Activated CD8-positive, alpha-beta memory T cell treated with anti-CD3 and anti-CD28 coated beads for 24 hours (primary cell): ENCODE measurements at places on chromosomes 3 and 15.

DNA sequence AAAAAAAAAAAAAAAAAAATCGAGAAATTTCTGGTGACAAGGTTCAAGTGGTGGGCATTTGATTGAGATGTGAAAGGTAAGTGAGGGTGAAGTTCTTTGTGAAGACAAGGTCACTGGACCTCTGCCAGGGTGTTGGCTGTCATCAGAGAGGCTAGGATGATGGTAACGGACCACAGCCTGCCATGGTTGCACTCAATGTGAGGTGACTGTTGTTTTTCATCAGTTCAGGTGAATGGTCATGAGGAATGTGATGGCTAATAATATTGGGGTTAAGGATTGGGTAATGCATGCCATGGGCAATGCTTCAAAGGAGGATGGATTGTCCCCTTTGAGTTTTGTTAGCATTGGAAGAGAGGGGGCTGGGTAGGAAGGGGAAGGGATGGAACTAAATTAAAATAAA lies 4.3 kb upstream of the ALPK3 start:
- DNase-seq: no peak

GRCh38 chr15:85011160-85011571 lies 29.5 kb downstream of the PDE8A start:
- no peak for DNase-seq

GRCh38 chr3:57583544-57583943 lies 13.6 kb downstream of the ARF4 start:
- no peak for DNase-seq

GRCh38 chr15:46231786-46232185 lies 597.0 kb downstream of the SQOR start:
- DNase-seq: no peak
